ENCODE measurements at places on chromosomes 2 and 18. TPM values are rescaled to one million over a fixed set of nuclear protein-coding genes. Genes with fewer than 3 reads are reported as not detected.

GPD2 gene
- 46.6 TPM for total RNA-seq

ANTXR1 gene
- total RNA-seq: 45.5 TPM

OTOF gene
- not detected for total RNA-seq

MERTK gene
- total RNA-seq: 6.6 TPM
